Cortex of kidney (tissue), 1 donor: ENCODE measurements at places on chromosomes 11 and 22.

GRCh38 chr11:108890482-108891105, 225.7 kb downstream of the DDX10 start:
- DNase-seq = no peak

- no peak for DNase-seq
These were observed 16.4 kb upstream of the FLRT1 start for GRCh38 chr11:64019106-64020037.

DNA sequence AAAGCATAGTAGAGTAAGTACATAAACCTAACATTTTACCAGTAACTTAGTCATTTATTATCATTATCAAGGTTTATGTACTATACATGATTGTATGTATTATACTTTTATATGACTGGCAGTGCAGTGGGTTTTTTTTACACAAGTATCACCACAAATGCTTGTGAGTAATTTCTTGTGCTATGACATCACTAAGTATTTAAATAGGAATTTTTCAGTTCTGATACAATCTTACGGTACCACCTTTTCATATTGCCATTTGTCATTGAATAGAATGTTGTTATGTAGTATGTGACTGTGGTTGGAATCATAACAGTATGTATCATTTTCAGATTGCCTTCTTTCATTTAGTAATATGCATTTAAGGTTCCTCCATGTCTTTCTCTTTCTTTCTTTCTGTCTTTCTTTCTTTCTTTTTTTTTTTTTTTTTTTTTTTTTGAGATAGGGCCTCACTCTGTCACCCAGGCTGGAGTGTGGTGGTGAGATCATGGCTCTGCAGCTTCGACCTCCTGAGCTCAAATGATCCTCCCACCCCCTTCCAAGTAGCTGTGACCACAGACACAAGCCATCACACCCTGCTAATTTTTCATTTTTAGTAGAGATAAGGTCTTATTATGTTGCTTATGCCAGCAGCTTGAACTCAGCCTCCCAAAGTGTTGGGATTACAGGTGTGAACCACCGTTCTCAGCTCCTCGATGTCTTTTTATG, 18.6 kb downstream of the ATM start:
- DNase-seq = no peak

DNA sequence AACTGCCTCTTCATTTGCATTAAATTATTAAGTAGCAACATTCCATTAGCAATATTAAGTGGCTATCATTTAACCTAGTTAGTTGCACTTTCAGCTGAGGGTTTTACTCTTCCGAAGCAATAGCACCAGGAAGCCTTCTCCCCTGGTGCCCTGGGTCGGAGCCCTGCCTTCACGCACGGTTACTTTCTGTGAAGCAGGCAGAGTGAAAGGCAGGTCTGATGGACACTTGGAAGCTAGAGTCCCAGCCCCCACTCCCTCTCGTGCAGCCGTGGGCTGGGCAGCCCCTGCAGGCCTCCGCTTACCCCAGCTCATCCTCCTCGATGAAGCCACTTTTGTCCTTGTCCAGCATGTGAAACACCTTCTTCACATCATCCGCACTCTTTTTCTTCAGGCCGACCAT, 2.0 kb downstream of the PVALB start:
- no peak for DNase-seq

GRCh38 chr22:44988671-44989070, 21.1 kb downstream of the PHF21B start:
- DNase-seq = no peak

GRCh38 chr11:105144887-105145286, 5.3 kb upstream of the CARD18 start:
- no peak for DNase-seq

DNA sequence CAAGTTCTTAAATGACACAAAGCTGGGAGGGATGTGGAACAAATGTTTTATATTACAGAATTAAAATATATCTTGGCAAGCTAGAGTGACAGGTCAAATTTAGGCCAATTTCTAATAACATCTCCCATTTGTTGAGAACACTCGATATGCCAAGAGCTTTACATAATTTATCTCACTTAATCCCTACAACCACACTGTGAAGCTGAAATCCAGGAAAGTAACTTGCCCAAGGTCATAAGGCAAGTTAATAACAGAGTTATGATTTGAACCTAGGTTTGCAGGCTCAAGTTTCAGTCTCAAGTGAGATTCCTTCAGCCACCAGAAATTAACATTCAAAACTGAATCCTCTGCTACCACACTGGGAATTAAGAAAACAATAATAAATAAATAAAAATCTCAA, 38.3 kb downstream of the RAB30 start:
- DNase-seq = no peak

DNA sequence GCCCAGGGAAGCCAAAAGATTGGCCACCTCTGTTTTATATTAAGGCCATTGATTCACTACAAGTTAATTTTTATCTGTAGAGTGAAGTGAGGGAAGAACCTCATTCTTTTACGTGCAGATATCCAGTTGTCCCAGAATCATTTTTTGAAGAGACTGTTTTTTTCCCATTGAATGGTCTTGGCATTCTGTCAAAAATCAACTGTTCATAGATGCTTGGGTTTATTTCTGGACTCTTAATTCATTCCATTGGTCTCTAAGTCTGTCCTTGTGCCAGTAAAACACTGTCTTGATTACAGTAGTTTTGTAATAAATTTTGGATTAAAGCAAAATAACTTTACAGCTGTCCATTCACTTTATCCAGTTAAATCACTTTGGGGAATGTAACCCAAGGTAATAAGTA, 26.8 kb downstream of the WBP2NL start:
- DNase-seq = no peak

- no peak for DNase-seq
These were observed 21.3 kb downstream of the MYO18B start for GRCh38 chr22:25763239-25763777.

- DNase-seq = no peak
These were observed 1260.3 kb downstream of the BRD1 start for GRCh38 chr22:48567213-48567975.

DNA sequence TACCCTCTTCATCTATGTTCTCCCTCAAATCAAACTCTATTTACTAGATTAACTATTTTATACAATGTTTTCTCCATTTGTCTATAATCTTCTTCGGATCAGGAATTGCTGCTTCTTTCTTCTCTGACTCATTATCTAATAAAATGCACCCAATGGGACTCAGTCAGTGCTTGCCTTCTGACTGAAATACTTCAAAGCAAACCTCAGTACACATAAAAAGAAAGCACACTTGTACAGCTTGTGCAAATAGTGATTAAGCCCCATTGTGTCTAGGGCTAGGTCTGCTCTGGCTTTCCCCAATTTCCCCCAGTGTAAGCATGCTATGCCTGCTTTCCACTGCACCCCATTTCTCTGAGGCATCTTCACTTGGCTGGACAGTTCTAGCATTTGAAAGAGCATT, 118.6 kb upstream of the C11orf87 start:
- no peak for DNase-seq

GRCh38 chr11:86800076-86800959, at the start of gene PRSS23:
TSS of gene PRSS23 (plus strand) at chr11:86800542. CDS start at chr11:86807644, 7,102 bp downstream.
- DNase-seq = no peak

DNA sequence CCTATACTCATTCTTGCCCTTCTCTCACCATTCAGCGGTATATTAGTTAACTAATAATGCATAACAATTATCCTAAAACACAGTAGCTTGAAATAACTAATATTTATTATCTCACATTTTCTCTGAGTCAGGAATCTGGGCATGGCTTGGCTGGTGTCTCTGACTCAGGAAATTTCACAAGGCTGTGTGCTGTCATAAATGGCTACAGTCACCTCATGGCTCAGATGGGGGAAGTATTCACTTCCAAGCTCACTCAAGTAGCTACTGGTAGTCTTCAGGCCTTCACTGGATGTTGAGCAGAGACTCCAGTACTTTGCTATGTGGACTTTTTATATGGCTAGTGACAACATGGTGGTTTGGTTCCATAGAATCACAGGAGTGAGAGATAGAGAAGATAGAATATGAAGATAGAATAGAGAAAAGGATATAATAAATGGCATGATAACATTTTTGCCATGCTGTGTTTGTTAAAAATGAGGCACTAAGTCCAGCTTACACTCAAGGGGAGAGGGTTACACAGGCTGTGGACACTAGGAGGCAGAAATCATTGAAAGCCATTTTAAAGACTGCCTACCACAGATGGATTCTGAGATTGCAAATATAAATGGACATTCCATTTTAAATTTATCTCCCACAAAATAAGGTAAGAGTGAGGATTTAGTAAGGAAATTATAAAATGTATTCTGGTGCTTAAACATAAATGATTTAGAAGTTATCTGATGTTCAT, 997.8 kb upstream of the CHORDC1 start:
- DNase-seq = no peak

DNA sequence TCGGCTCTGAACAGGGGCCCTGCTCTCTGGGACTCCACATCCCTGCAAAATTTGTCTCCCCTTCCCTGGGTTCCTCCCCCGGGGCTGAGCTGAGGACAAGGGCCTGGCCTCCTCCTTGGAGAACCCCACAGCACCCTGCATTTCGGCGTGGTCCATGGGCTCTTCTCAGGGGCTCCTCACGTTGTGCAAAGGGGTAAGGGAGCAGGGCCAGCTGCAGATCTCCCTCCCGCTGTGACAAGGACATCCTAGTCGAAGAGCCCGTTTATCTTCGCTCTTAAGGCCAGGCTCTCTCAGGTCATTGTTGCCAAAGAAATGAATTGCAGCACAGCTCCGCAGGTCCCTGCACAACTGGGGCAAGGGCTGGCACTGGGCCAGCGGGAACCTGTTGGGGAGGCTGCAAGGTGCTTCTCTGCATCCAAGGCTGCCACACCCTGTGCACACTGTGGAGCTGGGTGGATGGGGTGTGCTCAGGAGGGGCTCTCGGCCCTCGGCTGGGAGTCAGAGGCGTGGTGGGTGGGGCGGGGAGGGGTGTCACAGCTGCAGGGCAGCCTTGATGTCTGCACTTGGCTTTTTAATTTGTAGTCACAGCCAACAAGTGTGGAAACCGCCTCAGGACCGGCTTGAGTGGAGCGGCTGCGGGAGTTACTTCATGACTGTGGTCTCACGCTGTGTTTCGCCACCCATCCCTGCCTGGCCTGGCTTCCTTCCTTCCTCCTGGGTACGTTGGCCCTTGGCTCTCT, 26.6 kb upstream of the SEPTIN5 start:
- DNase-seq = no peak

DNA sequence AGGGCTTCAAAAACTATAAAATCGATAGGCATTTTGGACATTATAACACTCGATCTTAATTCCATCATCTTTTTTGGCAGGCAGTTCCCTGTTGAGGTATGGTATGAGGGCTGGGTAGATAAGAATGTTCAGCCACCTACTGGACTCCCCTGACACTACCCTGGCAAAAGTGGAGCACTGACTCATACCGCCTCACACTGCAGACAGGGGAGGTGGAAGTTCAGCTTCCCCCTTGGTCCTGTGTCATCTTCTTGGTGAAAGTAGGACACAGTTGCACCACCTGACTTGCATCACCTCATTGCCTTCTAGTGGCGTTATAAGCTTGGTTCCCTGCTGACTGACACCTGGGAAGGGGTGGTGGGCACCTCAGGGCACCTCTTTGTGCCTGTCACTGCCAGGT, 30.4 kb downstream of the PAAF1 start:
- DNase-seq = no peak

DNA sequence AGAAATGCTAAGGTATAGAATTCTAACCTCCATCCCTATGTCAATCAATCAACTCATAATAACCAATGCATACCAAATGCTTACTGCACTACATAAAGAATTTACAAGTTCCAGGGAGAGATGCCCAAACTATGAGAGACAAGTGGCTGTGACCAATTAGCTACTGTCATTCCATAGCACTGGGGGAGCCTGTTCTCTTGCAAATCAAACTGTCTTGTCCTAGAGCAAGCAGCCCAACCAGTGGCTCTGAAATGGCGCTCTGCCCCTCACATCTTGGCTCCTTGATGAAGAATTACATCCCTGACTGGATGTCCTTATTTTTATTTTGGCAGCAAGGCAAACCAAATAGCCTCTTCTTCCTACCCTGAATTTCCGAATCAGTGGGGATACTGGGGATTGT, 272.4 kb upstream of the SYN3 start:
- DNase-seq = no peak
